Hematopoietic multipotent progenitor cell (in vitro differentiated cells): ENCODE measurements at places on chromosomes 1 and 21.

DNA sequence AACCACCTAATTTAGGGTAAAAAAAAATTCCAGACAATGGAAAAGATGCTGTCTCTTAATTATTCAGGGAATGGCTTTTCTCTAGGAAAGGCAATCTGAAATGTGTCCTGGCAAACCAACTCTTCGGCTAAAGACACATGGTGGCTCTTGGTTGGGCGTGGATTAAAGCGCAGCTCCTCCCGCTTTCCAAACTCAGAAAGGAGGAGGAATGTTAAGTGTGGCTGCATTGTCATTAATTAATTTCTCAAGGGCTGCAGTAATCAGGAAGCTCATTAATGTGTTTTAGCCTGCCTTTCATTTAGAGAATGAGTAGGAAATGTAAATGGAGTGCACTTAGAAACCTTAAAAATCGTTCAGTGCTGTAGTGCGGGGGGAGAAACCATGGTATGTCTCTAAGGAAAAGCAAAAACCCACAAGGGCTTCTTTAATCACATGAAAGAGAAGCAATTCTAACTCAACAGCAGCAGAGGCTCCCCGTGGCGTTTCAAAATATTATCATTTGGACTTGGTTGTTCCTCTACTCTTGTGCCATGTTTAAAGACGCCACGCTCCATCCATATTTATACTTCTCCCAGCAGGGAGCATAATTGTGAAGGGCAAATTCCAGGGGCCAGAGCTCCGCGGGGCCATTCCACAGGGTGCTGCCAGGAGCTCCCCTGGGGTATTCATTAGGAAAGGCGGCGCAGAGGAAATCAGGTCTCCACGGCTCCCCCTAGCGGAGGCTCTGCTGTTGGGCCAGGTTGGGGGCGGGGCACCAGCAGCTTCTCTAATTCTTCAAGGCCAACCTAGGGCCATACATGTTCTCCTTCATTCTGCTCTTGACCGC lies 91.9 kb upstream of the SSX2IP start:
- peak; percentile 49 for DNase-seq

GRCh38 chr1:156652131-156652991 lies 10.4 kb downstream of the BCAN start:
- DNase-seq: peak; percentile 36

DNA sequence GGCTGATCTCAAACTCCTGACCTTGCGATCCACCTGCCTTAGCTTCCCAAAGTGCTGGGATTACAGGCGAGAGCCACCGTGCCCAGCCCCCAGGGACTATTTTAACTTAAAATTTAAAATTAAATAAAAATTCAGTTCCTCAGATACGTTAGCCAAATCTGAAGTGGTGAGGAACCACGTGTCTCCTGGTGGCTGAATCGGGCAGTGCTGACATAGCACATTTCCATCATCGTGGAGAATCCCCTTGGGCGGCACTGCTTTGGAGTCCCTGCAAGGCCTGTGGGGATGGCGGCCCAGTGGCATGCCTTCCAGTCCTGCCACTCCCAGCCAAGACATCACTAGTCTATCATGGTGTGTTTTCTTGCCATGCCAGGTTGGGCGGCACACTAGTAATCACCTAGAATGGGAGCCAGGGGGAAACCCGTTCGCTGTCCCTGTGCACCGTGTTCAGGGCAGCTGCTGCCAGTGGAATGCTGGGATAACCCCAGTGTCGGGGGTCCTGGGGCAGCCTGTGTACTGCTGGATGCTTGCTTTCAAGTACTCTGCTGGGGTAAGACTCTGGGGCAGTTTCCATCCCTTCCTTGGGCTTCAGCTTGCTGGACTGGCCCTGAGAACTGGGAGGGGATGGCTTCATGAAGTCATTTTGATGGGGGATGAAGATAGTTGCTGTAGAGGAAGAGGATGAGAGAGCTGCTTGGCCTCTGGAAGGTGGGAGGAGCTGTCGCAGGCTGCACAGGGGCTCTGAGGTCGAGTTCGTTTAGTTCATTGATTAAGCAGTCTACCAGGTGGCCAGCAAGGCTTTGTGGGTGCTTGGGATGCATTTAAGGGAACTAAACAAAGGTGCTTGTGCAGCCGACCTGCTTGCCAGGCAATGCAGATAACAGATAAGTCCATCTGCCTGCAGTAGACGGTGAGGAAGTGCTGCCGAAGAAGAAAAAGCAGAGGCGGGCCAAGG lies 4.6 kb downstream of the ZBTB48 start:
- DNase-seq: no peak

DNA sequence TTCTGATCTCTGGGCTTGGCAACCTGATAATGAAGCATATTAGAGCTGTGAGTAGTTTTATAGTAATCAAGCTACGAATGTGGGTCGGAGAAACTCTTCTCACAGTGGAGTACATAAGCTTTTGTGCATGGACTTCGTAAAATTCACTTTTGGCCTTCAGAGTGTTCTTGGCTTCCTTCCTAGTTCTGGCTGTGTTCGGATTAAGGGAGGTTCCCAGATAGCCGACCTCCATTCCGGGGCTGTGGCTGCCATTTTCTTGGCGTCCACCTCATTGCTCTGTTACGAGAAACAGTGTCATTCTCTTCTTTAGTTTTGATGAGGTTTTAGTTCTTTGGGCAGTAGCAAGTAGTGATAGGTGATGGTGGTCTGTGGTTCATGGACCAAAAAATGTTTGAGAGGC lies 26.3 kb downstream of the CAMTA1 start:
- no peak for DNase-seq

GRCh38 chr1:43565600-43566360 lies 35.1 kb downstream of the PTPRF start:
- no peak for DNase-seq

GRCh38 chr1:1597275-1597930 lies 2.5 kb downstream of the FNDC10 start:
- DNase-seq: peak; percentile 53

- DNase-seq: no peak
Measured at GRCh38 chr1:59502009-59502691, 205.3 kb downstream of the FGGY start.

- no peak for DNase-seq
Measured at GRCh38 chr21:14995226-14995625, 69.6 kb downstream of the NRIP1 start.

GRCh38 chr1:76390456-76390855 lies 315.9 kb downstream of the ST6GALNAC3 start:
- DNase-seq: no peak

DNA sequence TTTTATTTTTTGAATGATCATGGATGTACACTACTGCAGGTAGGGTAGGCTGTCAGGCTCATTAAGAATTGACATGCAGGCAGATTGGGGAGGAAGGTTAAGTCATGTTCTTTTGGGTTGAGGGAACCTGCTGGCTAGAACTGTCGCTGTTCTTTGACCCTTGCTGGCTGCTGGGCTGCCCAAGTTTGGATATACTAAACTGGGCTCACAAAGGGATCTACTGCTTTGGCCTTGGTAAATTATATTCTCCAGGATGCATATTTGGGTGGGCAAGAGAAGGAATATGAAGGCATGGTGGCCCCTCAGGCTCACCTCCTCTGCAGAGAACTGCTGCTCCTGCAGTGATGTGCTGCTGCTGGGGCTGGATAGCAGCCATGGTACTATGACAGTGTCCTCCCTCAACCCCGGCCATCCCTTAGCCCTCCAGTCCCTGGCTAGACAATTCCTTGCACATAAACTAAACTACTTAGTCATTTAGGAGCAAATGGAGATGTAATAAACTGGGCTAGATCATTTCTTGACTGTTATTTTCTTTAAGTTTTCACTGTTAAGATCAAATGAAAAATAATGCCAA lies 6.1 kb downstream of the ATP1A1 start:
- DNase-seq: no peak

- DNase-seq: no peak
Measured at GRCh38 chr1:34518146-34518699, 236.6 kb upstream of the GJB5 start.

- peak; percentile 39 for DNase-seq
Measured at GRCh38 chr21:45534636-45535331, 7.5 kb downstream of the SLC19A1 start.

GRCh38 chr1:58391056-58391455 lies 155.5 kb downstream of the OMA1 start:
- DNase-seq: peak; percentile 16

GRCh38 chr1:26829184-26829911 lies 2.9 kb downstream of the ZDHHC18 start:
- DNase-seq: no peak

GRCh38 chr1:66695116-66695515 lies 57.1 kb upstream of the DYNLT5 start:
- no peak for DNase-seq

GRCh38 chr1:54845772-54846171 lies 41.2 kb downstream of the DHCR24 start:
- no peak for DNase-seq

GRCh38 chr1:6461051-6461530 lies 4.9 kb downstream of the TNFRSF25 start:
- no peak for DNase-seq

DNA sequence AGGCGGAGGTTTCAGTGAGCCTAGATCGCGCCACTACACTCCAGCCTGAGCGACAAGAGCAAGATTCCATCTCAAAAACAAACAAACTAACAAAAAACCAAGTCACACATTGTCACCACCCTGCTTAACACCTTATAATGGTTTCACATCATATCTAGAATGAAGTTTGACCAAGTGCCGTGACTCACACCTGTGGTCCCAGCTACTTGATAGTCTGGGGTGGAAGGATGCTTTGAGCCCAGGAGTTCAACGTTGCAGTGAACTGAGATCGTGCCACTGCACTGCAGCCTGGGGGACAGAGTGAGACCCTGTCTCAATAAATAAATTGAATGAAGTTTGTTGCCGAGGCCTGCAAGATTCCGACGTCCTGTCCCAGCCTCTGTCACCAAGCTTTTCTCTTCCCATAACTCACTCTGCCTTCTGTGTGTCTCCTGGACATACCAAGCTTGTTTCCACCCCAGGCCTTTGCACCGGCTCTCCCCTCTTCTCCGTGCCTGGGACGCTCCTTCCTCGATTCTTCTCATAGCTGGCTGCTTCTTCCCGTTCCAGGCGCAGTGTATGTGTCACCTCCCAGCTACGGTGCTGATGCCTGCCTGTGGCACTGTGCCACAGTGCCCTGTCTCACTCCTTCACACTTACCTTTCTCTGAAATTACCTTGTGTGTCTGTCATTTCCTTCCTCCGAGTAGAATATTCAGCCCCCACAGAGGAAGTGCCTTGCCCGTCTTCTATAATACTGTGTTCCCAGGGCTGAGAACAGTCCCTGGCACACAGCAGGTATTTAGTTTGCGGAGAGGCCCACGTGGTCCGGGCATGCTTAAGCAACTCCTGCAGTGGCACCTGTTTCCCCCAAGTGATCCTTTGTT lies 3.8 kb upstream of the SELENON start:
- no peak for DNase-seq

DNA sequence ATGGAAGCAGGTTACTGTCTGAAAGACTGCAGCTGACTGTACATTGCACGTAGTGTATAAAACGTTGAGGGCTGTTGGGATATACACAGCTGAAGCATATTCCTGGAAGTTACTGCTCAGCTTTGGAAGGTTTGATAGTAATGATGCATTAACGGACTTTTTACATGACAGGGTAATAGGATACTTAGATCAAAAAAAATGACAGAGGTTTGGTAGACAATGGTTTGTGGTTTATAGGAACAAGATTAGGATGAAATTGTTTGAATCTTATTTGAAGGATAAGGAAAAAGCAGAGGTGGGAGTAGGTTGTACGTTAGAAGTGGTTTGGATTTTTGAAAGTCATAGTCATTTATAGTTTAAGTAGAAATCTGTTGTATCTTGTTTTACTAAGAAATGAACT lies 33.0 kb downstream of the ADGRL2 start:
- no peak for DNase-seq

GRCh38 chr1:145886816-145887215 lies 1.1 kb upstream of the ANKRD35 start:
- DNase-seq: no peak

DNA sequence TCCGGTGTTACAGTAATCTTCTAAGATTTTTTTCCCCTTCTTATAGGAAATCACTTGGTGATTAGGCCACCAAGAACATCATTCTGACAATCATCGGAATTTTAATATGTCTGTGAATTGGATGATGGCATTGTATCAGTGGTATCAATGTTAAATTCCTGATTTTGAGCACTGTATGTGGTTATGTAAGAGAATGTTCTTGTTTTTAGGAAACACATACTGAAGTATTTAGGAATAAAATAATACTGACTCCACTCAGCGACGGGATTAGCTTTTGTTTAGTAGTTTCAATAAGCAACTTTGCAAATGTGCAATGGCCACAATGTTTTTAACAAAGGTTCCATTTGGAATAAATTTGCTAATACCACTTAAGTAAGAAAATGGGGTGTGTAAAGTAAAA lies 30.6 kb downstream of the COL6A1 start:
- DNase-seq: no peak

DNA sequence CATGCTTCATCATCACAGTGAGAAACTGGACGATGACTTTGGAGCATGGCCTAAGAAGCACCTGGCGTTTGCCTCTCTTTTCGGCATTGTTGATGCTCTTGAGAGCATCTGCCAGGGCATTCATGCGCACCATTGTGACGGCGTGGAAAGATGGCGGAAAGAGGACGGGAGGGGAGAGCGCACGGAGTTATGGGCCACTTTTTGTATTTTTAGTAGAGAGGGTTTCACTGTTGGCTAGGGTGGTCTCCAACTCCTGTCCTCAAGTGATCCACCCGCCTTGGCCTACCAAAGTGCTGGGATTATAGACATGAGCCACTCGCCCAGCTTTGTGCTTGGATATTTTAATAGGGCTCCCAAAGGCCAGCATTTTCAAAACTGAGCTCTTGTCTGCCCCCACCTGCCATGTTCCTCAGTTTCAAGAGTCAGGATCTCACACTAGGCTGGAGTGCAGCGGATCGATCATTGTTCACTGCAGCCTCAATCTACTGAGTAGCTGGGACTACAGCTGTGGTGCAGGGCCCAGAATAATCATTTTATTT lies 5.3 kb downstream of the RPS8 start:
- no peak for DNase-seq

GRCh38 chr1:93828367-93828755 lies 50.6 kb downstream of the DNTTIP2 start:
- no peak for DNase-seq

DNA sequence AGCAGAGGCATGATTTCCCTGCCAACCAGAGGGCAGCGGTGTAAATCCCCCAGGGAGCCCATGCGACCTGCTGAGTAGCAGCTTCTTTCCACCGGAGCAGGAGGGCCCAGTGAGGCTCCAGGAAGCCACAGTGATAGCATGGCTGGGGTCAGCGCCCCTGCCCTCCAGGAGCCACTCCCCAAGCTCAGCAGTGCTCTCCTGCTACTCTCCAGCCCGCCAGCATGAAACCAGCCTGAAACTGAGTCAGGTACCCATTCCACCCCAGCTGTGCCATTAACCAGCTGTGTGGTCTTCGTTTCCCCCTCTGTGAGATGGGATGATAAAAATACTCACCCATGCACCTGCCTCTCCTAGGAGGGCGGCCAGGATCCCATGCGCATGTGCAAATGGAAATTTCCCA lies 123.8 kb upstream of the TMEM51 start:
- DNase-seq: no peak

DNA sequence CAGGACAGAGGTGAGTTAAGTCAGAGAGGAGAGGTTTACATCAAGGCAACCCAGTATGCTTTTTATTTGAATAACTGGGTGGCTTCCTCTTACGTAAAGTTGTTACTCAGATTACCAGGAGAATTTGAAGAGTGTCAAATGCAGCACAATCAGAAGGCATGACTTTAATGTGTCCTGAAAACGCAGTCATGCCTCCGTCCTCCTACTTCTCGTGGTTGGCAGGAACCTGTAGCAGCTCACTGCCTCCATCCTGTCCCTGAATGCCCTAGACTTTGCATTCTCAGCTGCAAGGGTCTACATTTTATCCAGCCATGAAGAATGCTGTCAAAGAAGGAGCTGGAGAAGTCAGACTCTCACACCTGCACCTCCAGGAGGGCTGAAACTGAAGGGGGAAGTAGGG lies 66.7 kb downstream of the MIS18A start:
- no peak for DNase-seq

GRCh38 chr1:61273167-61273705 lies 190.9 kb downstream of the NFIA start:
- DNase-seq: no peak
